ENCODE measurements at places on chromosomes 1 and 21.

GRCh38 chr21:34702341-34703170 lies 33.8 kb downstream of the CLIC6 start:
- no peak for DNase-seq

GRCh38 chr1:5639106-5639722 lies 353.0 kb downstream of the NPHP4 start:
- DNase-seq: no peak

DNA sequence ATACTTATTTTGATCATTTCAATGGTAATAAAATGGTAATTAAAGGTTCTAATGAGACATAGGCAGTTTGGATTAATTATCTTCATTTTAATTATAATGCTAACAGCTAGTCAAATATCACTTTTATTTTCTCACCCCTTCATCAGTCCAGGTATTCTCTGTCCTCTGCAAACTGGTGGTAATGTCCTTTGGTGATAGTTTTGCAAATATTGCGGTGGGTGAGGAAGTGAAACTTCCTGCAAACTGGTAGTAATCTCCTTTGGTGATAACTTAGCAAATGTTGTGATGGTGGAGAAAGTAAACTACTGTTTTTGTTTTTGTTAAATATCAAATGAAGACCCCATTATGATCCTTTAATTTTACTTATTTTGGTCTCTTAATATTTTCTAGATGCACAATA lies 209.0 kb downstream of the AMY1C start:
- no peak for DNase-seq

GRCh38 chr1:26787381-26787705 lies 407 bp upstream of the PIGV start:
- DNase-seq: no peak

GRCh38 chr1:23098463-23099170 lies 70.0 kb downstream of the LUZP1 start:
- DNase-seq: peak; percentile 54

- DNase-seq: peak; percentile 82
Measured at GRCh38 chr1:204363335-204364114, 3.8 kb upstream of the PLEKHA6 start.

DNA sequence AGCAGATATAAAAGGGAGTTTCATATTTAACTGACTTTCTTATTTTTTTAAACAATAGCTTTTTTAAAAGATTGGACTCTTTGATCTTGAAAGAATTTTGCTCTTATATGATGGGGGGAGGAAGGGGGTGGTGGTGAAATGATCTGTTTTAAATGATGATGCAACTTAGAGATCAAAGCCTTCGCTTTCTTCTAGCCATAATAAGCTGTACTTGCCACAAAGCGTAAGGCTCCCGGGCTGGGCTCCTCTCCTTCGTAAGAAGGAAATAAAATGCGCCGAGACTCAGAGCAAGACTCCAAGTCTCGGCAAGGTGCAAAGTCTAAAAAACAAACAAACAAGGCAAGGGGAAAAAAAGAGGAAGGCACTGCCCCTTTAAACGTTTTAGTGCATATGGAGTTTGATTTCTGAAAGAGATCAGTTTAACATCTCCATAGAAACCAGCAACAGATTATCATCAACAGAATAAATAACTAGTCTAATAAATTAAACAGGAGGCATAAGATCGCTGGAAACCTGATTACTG lies 3.3 kb downstream of the CASZ1 start:
- no peak for DNase-seq

DNA sequence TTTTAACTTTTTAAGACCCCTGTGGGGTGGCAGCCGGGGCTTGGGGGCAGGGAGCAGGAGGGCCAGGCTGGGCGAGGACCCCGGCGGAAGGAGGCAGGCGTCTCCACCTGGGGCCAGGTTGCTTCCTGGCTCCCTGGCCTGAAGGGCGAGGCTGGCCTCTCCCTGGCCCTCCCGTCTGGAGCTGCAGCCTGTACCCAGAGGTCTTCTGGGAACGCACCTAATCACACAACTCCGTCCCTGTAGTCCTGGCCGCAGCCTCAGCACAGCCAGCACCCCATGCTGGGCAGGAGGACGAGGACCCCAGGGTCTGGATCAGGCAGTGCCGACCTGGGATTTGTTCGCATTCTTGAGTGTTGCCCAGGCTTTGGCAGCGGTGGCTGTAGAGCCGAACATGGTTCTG lies 14.1 kb upstream of the TTC34 start:
- no peak for DNase-seq

GRCh38 chr21:26717146-26717739 lies 128.0 kb downstream of the ADAMTS1 start:
- DNase-seq: peak; percentile 82

- no peak for DNase-seq
Measured at GRCh38 chr1:45883658-45884057, 80.2 kb downstream of the MAST2 start.

DNA sequence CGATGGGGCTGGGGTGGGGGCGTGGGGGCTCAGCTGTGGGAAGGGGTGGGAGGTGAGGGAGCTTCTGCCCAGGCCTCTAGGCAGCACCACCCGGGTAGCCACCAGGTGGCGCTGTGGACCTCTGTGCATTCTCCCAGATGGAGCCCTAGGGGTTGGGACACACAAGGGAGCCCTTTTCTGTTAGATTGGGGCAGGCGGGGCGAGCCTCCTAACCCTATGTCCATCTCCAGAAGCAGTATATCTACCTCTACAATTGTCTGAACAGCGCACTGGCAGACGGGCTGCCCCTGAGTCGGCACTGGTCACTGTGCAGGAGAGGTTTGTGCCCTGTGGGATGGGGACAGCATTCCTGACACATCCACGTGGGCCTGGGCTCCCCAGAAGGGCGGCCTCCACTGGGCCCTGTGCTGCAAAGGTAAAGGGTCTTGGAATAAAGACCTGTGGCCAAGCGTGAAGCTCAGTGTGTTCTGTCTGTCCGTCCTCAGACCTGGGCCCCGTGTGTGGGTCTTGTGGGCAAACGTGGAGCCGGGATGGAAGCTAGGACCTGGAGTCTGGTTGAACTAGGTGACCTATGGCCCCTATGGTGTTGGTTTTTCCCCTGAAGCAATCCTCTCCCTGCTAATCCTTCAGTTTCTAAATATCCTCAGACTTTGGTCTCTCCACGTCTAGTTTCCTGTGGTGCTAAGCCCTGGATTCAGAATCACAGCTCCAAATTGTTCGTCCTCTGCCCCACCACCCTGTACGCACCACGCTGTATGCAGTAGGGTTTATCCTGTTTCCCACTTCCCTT lies 4.4 kb upstream of the LGR6 start:
- peak; percentile 60 for DNase-seq

DNA sequence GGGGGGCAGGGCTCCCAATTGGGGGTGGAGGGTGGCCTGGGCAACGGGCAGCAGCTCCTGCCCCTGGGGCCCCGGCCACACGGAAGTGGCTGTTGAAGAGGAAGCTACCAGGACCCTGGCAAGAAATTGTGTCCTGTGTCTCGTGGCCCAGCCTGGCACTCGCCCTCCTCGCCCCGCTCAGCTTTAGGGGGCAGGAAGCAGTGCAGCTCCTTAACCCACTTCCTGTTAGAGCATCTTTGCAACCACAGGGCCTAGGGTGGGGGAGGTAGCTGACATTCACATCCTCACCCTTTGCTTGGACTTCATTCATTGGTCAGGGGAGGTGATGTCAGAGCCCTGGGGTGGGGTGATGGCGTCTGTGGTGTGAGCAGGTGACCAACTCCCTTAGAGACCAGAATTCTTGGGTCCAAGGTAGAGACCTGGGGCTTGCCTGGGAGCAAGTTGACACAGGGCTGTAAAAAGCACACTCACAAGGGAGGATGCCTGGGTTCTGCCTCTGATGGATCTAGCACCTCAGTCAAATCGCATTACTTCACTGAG lies at the start of gene ARHGAP30:
Gene ARHGAP30, minus strand, starts transcription at position 161 of the 540 bp plus-strand sequence. CDS start 267 bp downstream, outside the sequence.
- no peak for DNase-seq

- no peak for DNase-seq
Measured at GRCh38 chr1:7584643-7585042, 186.5 kb upstream of the VAMP3 start.

GRCh38 chr1:6600410-6601048 lies 2.1 kb downstream of the KLHL21 start:
- no peak for DNase-seq

DNA sequence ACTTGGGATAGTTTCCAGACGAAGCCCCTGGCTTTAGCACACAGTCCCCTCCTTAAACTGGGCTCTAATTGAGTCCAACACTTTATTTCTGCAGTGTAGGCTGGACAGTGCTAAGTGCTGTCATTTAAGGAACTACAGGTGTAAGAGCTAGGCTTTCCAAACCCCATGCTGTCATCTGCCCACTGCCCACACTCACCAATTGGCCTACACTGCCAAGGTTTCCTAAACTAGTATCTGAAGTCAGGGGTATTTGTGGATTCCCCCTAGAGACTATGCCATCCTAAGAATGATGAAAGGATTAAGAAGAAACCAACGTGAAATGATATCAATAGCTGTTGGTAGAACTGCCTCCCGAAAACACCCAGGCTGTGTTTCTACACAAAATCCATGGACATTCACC lies 160.9 kb downstream of the TBX15 start:
- DNase-seq: no peak

GRCh38 chr1:101154547-101154946 lies 82.3 kb upstream of the S1PR1 start:
- no peak for DNase-seq

Measured in NCI-H1694 treated with DMSO at 0.1 percent for 48 hours (cell line).